ENCODE measurements at places on chromosomes 1 and 21.

- DNase-seq: peak; percentile 67
These were observed 74.7 kb downstream of the NTPCR start for GRCh38 chr1:233025157-233025556.

DNA sequence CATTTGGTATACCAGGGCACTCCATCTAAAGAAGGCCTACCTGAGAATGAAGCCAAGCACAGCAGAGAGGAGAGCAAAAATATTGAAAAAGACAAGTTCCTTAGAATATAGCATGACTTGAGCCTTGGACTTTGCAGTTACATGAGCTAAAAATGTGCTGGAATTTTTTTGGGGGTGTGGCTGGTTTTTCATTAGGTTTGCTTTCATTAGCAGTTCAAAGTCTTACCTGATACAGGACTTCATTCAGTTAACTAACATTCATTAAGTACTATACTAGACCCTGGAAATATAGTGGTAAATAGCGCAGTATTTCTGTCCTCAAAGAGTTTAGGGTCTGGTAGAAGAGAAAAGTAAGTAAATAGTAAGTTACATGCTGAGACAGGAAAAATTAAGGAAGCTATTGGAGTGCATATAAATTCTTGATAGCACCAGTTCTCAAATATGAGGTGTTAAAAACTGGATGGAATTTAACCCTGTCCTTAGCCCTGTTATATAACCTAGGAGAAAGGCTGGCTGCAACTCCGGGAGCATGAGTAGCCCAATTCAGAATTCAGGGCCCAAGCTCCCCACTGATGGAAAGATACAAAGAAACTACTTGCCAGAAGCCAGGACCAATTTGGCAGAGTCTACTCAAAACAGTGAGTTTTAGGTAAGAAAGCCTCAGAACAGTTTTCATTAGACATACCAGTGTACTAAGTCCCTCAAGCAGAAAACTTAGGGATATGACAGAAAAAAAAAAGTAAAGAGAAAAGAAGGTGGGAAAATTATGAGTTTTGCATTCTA is 3.1 kb upstream of the DOCK7 start:
- no peak for DNase-seq

GRCh38 chr1:208497866-208498541 is 253.8 kb upstream of the PLXNA2 start:
- DNase-seq: no peak

GRCh38 chr1:211478801-211479578 is 13.0 kb downstream of the RD3 start:
- DNase-seq: no peak

DNA sequence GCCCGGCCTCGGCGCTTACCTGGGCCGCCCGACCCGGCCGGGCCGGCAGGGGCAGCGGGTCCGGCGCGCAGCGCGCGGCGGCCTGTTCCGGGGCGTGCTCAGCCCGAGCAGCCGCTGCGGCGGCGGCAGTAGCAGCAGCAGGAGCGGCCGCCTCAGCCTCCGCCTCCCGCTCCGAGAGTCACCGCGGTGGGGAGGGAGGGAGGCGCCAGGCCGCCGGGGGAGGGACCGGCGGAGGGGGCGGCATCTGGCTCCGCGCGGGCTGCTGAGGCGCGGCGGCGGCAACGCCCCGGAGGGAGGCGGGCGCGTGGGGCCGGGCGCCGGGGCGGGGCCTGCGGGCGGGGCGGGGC is at the start of gene CTNNBIP1:
Gene CTNNBIP1, minus strand, starts transcription at position 194 of the 347 bp plus-strand sequence. CDS start 38,205 bp downstream, outside the sequence.
- DNase-seq: no peak

GRCh38 chr1:99850459-99851291 is 514 bp downstream of the AGL start:
- no peak for DNase-seq

DNA sequence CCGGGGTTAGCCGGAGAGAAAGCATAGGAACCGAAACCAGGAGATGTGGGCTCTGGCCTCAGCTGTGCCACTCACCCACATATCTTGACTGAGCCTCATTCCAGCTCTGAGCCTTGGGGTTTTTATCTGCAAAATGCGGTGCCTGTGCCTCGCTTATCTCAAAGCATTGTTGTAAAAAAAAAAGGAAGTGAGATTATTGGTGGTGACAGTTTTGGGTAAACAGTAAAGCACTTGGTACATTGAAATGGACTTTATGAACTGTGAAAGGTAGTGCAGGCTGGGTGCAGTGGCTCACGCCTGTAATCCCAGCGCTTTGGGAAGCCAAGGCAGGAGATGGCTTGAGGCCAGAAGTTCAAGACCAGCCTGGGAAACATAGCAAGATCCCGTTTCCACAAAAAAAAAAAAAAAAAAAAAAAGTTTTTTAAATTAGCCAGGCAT is 3.8 kb downstream of the PTAFR start:
- no peak for DNase-seq

DNA sequence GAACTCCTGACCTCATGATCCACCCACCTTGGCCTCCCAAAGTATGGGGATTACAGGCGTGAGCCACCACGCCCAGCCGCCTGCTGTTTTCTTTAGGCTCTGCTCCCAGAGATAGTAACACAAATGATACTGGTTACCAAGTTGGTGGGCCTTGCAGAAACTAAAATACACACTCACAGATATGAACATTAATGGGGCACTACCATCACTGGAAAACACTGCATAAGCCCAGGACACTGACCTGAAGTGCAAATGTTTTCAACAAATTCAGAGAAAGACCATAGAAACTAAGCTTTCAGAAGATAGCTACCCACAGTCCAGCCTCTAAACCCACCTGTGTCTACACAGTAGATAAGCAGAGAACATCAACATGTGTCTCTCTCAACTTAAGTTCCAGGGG is 180.5 kb downstream of the FCRL5 start:
- no peak for DNase-seq

DNA sequence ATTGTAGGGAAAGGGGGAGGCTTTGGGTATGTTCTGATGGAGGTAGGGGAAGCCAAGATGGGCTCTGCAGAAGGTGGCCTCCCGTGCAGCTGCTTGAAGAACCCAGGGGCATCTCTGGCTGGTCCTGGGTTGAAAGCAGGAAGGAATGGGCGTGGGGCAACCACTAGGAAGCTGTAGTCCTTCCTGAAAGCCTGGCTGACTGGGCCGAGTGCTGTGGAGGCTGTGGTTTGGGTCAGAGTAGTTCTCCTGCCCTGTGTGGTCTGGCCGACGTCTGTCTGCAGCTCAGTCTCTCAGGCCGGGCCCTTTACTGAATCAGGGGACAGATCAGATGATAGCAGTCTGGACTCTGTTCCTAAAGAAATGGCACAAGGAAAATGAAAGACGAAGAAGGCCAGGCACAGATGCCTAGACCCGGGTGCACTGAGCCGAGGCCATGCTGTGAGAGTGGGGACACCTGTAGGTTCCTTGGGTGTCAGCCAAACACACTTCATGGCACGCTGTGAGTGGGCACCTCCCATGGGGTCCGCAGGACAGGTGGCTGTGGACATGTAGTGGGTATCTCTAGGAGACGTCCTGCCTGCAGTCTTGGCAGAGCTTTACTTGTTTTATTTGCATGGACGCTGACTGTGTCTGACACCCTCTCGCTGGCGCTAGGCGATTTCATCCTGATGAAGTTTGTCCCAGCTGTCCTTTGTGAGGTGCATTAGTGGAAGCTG is 87.0 kb downstream of the POFUT2 start:
- DNase-seq: no peak

DNA sequence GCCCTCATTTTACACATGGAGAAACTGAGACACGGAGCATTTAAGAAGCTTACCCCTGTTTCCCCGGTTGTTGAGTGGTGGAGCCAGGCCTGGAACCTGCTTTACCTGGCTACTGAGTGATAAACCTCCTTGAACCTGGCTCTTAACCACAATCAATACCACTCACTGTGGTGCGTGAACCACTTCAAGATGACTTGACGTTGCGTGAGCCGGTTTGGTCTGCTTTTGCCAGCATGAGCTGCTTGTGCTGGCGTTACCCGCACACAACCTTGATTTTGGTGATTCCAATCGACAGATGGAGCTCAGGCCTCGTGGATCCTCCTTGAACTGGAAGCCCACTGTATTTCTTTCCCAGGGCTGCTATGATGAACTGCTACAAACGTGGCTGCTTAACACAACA is 6.1 kb upstream of the TINAGL1 start:
- DNase-seq: no peak

GRCh38 chr1:88224906-88225305 is 459.2 kb upstream of the PKN2 start:
- no peak for DNase-seq

- DNase-seq: peak; percentile 25
These were observed 16.1 kb upstream of the GSTM4 start for GRCh38 chr1:109639841-109640184.

DNA sequence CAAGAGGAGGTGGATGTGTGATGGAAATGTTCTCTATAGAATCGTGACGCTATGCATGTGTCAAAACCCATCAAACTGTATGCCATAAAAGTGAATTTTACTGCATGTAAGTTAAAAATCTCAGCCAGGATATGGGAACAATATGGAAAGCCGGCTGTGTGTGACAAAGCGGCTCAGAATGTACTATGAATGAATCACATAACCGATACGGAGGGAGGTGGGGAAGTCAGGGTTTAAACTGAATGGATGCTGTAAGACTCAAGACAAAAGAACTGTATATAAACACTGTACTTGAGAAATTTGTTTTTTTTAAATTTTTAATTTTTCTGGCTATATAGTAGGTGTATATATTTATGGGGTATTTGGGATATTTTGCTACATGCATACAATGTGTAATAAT is 111.6 kb upstream of the PDE4B start:
- DNase-seq: no peak

DNA sequence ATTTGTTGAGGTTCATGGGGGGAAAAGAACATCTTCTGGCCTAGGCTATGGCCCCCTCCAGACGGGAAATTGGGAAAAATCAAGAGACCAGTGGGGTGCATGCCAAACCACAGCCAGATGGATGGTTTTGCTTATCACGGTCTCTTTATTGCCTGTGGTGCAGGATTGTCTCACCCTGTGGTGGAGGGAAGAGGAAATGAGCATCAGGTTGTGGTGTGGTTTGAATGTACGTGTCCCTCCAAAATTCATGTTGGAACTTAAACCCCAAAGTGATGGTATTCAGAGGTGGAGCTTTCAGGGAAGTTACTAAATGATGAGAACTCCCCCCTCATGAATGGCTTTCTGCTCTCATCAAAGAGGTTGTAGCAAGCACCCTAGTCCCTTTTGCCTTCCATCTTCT is 525.7 kb downstream of the NPHP4 start:
- DNase-seq: no peak

DNA sequence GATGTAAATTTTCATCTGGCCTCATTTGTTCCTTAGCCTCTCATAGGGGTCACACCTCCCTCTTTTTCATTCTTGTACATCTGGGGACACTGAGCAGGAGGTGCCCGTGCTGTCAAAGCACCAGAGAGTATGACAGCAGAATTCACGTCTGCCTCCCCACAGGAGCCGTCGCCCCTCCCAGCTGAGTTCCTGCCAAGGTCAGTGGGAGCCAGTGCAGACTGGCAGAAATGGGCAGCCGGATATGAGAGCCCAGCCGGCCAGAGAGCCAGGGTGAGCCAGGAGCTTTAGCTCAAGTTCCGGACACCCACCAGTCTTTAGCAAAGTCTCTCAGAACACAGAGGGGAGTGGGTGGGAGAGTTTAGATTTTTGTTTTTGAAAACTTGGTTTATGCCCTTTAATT is 21.9 kb downstream of the GPR137B start:
- no peak for DNase-seq
